ENCODE measurements at places on chromosomes 7 and 10. TPM values are rescaled to one million over a fixed set of nuclear protein-coding genes. Genes with fewer than 3 reads are reported as not detected.

ACSM6 gene
- total RNA-seq: not detected

BHLHA15 gene
- total RNA-seq: 0.26 TPM

SFRP4 gene
- total RNA-seq: 2.6 TPM

CALHM1 gene
- total RNA-seq: not detected

CCDC172 gene
- total RNA-seq: not detected

NRG3 gene
- not detected for total RNA-seq

CPA2 gene
- not detected for total RNA-seq

TAS2R4 gene
- total RNA-seq: 0.09 TPM

SOSTDC1 gene
- not detected for total RNA-seq

CPA4 gene
- 49.9 TPM for total RNA-seq

ETV1 gene
- 1.5 TPM for total RNA-seq

CAMK2B gene
- 0.58 TPM for total RNA-seq

CROT gene
- total RNA-seq: 4.4 TPM

ZPBP gene
- total RNA-seq: not detected

CADPS2 gene
- total RNA-seq: 14.2 TPM

ELMO1 gene
- total RNA-seq: 4.6 TPM

SKAP2 gene
- 23.1 TPM for total RNA-seq

NXPH1 gene
- total RNA-seq: not detected

KBTBD2 gene
- total RNA-seq: 19.1 TPM

PRRT4 gene
- total RNA-seq: 3.5 TPM

PILRB gene
- 6.8 TPM for total RNA-seq

SEC31B gene
- 2.0 TPM for total RNA-seq

C7orf57 gene
- not detected for total RNA-seq

ELN gene
- 56.1 TPM for total RNA-seq

VPS37D gene
- 4.1 TPM for total RNA-seq

NACAD gene
- total RNA-seq: 1.6 TPM

PKD1L1 gene
- total RNA-seq: not detected

SAMD9L gene
- total RNA-seq: 8.8 TPM

ZNF655 gene
- total RNA-seq: 75.7 TPM

CYP3A4 gene
- total RNA-seq: not detected

ZC3HAV1L gene
- total RNA-seq: 21.4 TPM

STRA8 gene
- not detected for total RNA-seq

IKZF1 gene
- not detected for total RNA-seq

CRYGN gene
- under 0.01 TPM for total RNA-seq

WNT8B gene
- total RNA-seq: not detected

PNLIP gene
- not detected for total RNA-seq

ZNF239 gene
- 1.2 TPM for total RNA-seq

BLNK gene
- not detected for total RNA-seq

EEF1AKMT2 gene
- total RNA-seq: 14.0 TPM

NUTM2D gene
- 2.0 TPM for total RNA-seq

ADAM12 gene
- 7.2 TPM for total RNA-seq
